ENCODE measurements at places on chromosomes 6 and 20. TPM values are rescaled to one million over a fixed set of nuclear protein-coding genes. Genes with fewer than 3 reads are reported as not detected.

The SLC13A3 gene
- total RNA-seq, result 1.6 TPM

The RAB32 gene
- 123 TPM for total RNA-seq

The CPXM1 gene
- 0.22 TPM for total RNA-seq

The CST4 gene
- not detected for total RNA-seq

The KCNK16 gene
- total RNA-seq, result not detected

The SOX4 gene
- total RNA-seq, result 39.6 TPM

The PTPRT gene
- total RNA-seq, result not detected

The C6orf15 gene
- not detected for total RNA-seq

The CSNK2B gene
- 118 TPM for total RNA-seq

The SMLR1 gene
- not detected for total RNA-seq

The EYA4 gene
- 0.32 TPM for total RNA-seq

The KIF6 gene
- 0.78 TPM for total RNA-seq

The STX11 gene
- total RNA-seq, result 0.91 TPM

The LEMD2 gene
- total RNA-seq, result 31.2 TPM

The BFSP1 gene
- 1.3 TPM for total RNA-seq

The SEMG1 gene
- total RNA-seq, result not detected

The KHDC1L gene
- total RNA-seq, result 0.26 TPM

The CRIP3 gene
- not detected for total RNA-seq

The RBL1 gene
- 14.4 TPM for total RNA-seq

The CYP39A1 gene
- 8.4 TPM for total RNA-seq

The MMUT gene
- total RNA-seq, result 22.5 TPM
